ENCODE measurements at places on chromosomes 16 and 17. TPM values are rescaled to one million over a fixed set of nuclear protein-coding genes. Genes with fewer than 3 reads are reported as not detected.

Gene GUCY2D
- total RNA-seq = 0.23 TPM

Gene NPIPB13
- total RNA-seq = 4.5 TPM

Gene CCL1
- not detected for total RNA-seq

Gene IGSF6
- total RNA-seq = 7.5 TPM

Gene EVI2A
- 3.4 TPM for total RNA-seq

Gene TLCD1
- total RNA-seq = 6.1 TPM

Gene FOXC2
- total RNA-seq = 18.6 TPM

Gene BEAN1
- total RNA-seq = 0.99 TPM

Gene CCDC43
- total RNA-seq = 22.5 TPM

Gene RNF222
- not detected for total RNA-seq

Gene SLC6A2
- total RNA-seq = 1.6 TPM

Gene CD7
- total RNA-seq = 1.4 TPM

Gene ST6GALNAC2
- total RNA-seq = 6.9 TPM

Gene RNF43
- total RNA-seq = 14.8 TPM

Gene RASL10B
- 8.5 TPM for total RNA-seq

Gene ICAM2
- total RNA-seq = 49.9 TPM

Gene WNT9B
- total RNA-seq = 53.8 TPM

Gene NOL11
- 43.8 TPM for total RNA-seq

Gene TADA2A
- total RNA-seq = 13.6 TPM

Gene ZG16
- not detected for total RNA-seq

Gene SGCA
- 58.7 TPM for total RNA-seq

Gene CTF1
- total RNA-seq = 4.8 TPM

Gene HEATR9
- total RNA-seq = not detected

Gene FXR2
- total RNA-seq = 30.3 TPM

Gene CACNG5
- total RNA-seq = 2.5 TPM

Gene C1QTNF1
- 8.8 TPM for total RNA-seq

Gene DLX4
- not detected for total RNA-seq

Gene GRB7
- 35.7 TPM for total RNA-seq

Gene TMC5
- 1.1 TPM for total RNA-seq

Gene CDH11
- total RNA-seq = 230 TPM

Gene AIPL1
- total RNA-seq = not detected

Gene VWA3A
- total RNA-seq = 1.6 TPM

Gene LDHD
- 15.0 TPM for total RNA-seq

Gene ITPRIPL2
- 37.5 TPM for total RNA-seq

Gene RDM1
- 0.93 TPM for total RNA-seq

Gene KRTAP16-1
- not detected for total RNA-seq

Gene DNAAF8
- total RNA-seq = 1.1 TPM

Gene SULT1A1
- 31.4 TPM for total RNA-seq

Gene KCNH4
- total RNA-seq = not detected

Gene GAS2L2
- 0.06 TPM for total RNA-seq

Gene CCL7
- total RNA-seq = not detected

Gene ADGRG1
- 66.2 TPM for total RNA-seq

All from metanephros (tissue), 2 donors.